ENCODE measurements at places on chromosomes 3 and 15. TPM values are rescaled to one million over a fixed set of nuclear protein-coding genes. Genes with fewer than 3 reads are reported as not detected.

ERICH6 gene
- total RNA-seq = 0.29 TPM

DPPA2 gene
- total RNA-seq = not detected

ATP6V1A gene
- 44.6 TPM for total RNA-seq

KCNAB1 gene
- total RNA-seq = 8.3 TPM

KLHL40 gene
- not detected for total RNA-seq

PPP2R3A gene
- total RNA-seq = 20.6 TPM

REC114 gene
- not detected for total RNA-seq

RBMS3 gene
- 48.4 TPM for total RNA-seq

AADACL2 gene
- 0.16 TPM for total RNA-seq

CHL1 gene
- total RNA-seq = 49.8 TPM

ADCY5 gene
- 32.5 TPM for total RNA-seq

DNA sequence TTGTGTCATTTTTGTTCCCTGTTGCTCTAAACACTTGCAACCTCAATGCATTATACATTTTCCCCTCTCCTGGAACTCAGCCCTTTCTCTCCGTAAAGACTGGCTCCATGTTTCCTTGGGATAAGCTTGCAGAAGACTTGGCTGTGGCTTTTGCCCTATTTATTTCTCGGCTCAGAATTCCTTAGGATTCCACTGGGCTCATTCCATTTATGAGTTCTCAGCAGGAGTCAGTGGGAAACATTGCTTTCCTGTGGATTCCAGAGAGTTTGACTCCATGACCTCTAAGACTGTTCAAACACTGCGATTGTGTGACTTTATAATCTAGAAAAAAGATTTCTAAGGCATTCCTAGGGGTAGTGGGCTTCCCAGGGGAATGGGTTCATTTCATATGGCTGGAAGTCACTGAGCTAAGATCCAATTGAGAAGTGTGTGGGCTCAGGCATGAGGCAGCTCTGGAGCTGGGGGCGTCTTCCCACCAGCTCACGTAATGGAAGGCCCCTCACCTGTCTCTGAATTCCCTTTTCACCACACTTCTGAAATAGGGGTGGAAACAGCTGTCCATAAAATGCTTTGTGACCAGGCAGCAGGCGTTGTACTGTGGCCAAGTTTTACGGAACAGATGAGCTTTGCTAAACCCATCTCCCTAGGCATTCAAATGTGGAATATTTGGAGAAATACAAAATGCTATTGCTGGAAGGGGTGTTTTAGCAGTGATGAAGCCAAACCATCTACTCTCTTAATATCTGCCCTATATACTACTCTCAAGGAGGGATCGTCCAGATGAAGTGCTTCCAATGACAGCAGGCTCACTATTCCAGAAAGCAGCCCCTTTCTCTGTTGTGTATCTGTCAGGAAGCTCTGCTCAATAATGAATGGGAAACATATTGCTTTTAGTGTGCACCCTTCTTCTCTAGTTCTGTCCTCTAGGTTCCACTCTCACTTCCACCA lies 91.8 kb upstream of the BCL6 start:
- H3K27me3 ChIP-seq = no peaks in the 10 kb centered on the region
- H3K27ac ChIP-seq = no peak overlapping the region
- H3K4me1 ChIP-seq = no peaks in the 10 kb centered on the region

GRCh38 chr3:98612587-98612986 lies 19.2 kb upstream of the CPOX start:
- H3K4me3 ChIP-seq = no peak overlapping the region
- no peak overlapping the region for H3K27ac ChIP-seq
- H3K36me3 ChIP-seq = no peaks in the 10 kb centered on the region
- DNase-seq = no peak
- H3K27me3 ChIP-seq = no peaks in the 10 kb centered on the region

DNA sequence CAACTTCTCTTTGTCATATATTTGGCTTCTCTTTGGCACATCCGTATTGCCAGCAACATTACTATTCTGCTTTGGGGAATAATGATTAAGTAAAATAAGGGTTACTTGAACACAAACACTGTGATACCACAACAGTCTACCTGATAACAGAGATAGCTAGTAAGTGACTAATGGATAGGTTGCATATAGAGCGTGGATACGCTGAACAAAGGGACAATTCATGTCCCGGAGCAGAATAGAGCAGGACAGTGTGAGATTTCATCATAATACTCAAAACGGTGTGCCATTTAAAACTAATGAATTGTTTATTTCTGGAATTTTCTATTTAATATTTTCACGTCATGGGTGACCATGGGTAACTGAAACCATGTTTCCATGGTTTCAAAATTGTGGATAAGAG lies 54.1 kb downstream of the SCN5A start:
- DNase-seq = no peak
- no peaks in the 10 kb centered on the region for H3K36me3 ChIP-seq
- no peak overlapping the region for H3K4me3 ChIP-seq
- H3K4me1 ChIP-seq = no peaks in the 10 kb centered on the region
- no peak overlapping the region for H3K27ac ChIP-seq

DNA sequence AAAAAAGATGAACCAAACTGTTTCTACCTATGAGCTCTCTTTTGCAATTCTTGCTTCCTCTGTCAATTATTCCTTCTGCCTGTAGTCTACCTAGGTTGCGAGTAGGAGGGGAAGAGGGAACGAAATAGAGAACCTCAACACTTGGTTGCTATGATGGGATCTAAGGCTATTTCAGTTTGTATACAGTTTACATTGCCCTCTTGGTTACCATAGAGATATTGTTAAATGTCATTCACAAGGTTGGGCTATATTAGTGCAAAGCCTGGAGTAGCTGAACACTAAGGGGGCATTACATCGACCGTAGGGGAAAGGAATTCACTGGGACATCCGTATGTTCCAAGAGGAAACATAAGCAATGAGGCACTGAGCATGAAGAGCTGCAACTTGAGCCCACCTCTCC lies 276.9 kb downstream of the GBE1 start:
- DNase-seq = no peak
- no peaks in the 10 kb centered on the region for H3K36me3 ChIP-seq
- H3K4me1 ChIP-seq = no peaks in the 10 kb centered on the region
- no peak overlapping the region for H3K4me3 ChIP-seq
- H3K27me3 ChIP-seq = no peaks in the 10 kb centered on the region

DNA sequence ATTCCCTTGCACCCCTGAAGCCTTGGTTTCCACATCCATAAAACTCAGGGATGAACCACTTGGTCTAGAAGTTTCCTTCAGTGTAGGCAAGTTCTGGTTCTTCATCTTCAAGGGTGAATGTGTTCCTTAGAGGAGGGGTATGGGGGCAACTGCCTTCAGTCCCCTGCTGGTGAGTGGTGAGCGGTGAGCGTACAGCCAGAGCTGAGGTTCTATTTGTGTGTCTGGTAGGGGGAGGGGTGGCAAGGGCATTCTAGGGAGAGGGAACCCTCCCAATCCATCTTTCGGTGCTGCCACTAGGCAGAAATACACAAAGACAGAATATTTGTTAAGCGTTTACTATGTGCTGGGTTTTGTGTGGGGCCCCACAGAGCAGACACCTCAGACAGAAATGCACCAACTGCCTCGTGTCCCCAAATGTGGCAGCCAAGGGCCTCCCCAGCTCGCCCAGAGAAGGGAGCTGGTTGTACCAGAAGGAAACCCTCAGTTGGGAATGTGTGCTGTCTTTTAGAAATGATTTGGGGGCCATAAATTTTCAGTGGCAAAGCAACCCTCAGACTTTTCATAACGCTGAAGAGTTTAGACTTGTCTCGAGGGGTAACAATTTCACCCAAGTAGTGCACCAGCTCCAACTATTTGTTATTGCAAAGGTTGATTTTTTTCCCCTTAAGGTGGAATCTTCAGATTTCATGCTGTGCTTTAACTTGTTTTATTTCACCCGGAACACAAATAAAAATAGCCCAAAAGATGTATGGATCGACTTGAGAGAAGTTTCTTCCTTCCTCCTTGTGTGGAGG lies 137.6 kb downstream of the FBLN2 start:
- H3K4me1 ChIP-seq = no peaks in the 10 kb centered on the region
- peaks cover 10% of the 10 kb centered on the region for H3K27me3 ChIP-seq
- H3K27ac ChIP-seq = no peak overlapping the region
- no peaks in the 10 kb centered on the region for H3K36me3 ChIP-seq

GRCh38 chr15:38535491-38536200 lies 29.0 kb downstream of the RASGRP1 start:
- H3K4me3 ChIP-seq = no peak overlapping the region
- no peaks in the 10 kb centered on the region for H3K27me3 ChIP-seq
- no peaks in the 10 kb centered on the region for H3K4me1 ChIP-seq
- no peak overlapping the region for H3K27ac ChIP-seq

GRCh38 chr15:81174125-81174791 lies 22.4 kb upstream of the IL16 start:
- H3K27me3 ChIP-seq = no peaks in the 10 kb centered on the region
- H3K27ac ChIP-seq = no peak overlapping the region
- H3K4me3 ChIP-seq = no peak overlapping the region
- DNase-seq = no peak
- no peaks in the 10 kb centered on the region for H3K4me1 ChIP-seq

DNA sequence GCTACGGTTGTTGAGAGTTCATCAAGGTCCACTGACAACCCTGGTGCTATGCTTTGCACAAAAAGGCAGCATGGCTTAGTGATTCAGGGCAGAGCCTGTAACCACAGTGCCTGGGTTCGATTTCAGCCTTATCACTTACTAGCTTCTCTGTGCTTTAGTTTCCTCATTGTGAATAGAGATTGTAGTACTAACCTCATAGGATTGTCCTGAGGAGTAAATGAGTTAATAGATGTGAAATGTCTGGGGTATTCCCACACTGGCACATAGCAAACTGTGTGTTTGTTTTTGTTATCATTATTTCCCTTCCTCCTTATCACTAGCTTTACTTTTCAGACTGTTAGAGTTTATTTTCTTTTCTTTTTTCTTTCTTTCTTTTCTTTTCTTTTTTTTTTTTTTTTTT lies 16.3 kb downstream of the CRTAP start:
- H3K27me3 ChIP-seq = no peaks in the 10 kb centered on the region
- no peak overlapping the region for H3K4me3 ChIP-seq
- H3K27ac ChIP-seq = no peak overlapping the region

GRCh38 chr15:82312586-82313349 lies 36.5 kb downstream of the GOLGA6L10 start:
- no peaks in the 10 kb centered on the region for H3K4me1 ChIP-seq
- H3K4me3 ChIP-seq = no peak overlapping the region
- peak; percentile 19 for DNase-seq
- H3K27me3 ChIP-seq = no peaks in the 10 kb centered on the region
- H3K27ac ChIP-seq = no peak overlapping the region
- no peaks in the 10 kb centered on the region for H3K36me3 ChIP-seq

- no peak overlapping the region for H3K4me3 ChIP-seq
- H3K27me3 ChIP-seq = no peaks in the 10 kb centered on the region
- DNase-seq = no peak
- no peak overlapping the region for H3K27ac ChIP-seq
- H3K36me3 ChIP-seq = no peaks in the 10 kb centered on the region
These were observed 247.5 kb upstream of the LRIG1 start for GRCh38 chr3:66748175-66748876.

- H3K27me3 ChIP-seq = no peaks in the 10 kb centered on the region
- no peak overlapping the region for H3K4me3 ChIP-seq
- no peaks in the 10 kb centered on the region for H3K4me1 ChIP-seq
- no peaks in the 10 kb centered on the region for H3K36me3 ChIP-seq
- DNase-seq = no peak
These were observed 91.2 kb downstream of the SEMA5B start for GRCh38 chr3:122936335-122936734.

- H3K27ac ChIP-seq = no peak overlapping the region
- no peak overlapping the region for H3K4me3 ChIP-seq
- peaks cover 3% of the 10 kb centered on the region for H3K36me3 ChIP-seq
These were observed 72.7 kb upstream of the RPL32 start for GRCh38 chr3:12914088-12914487.

- H3K36me3 ChIP-seq = no peaks in the 10 kb centered on the region
- no peak overlapping the region for H3K27ac ChIP-seq
- H3K27me3 ChIP-seq = no peaks in the 10 kb centered on the region
These were observed 23.0 kb downstream of the IGDCC3 start for GRCh38 chr15:65354835-65355172.

GRCh38 chr15:77024273-77025082 lies 29.6 kb downstream of the PSTPIP1 start:
- no peaks in the 10 kb centered on the region for H3K27me3 ChIP-seq
- no peaks in the 10 kb centered on the region for H3K4me1 ChIP-seq
- no peak overlapping the region for H3K27ac ChIP-seq
- DNase-seq = peak; percentile 64

- no peaks in the 10 kb centered on the region for H3K36me3 ChIP-seq
- no peak overlapping the region for H3K4me3 ChIP-seq
- H3K4me1 ChIP-seq = no peaks in the 10 kb centered on the region
- H3K27me3 ChIP-seq = no peaks in the 10 kb centered on the region
- no peak overlapping the region for H3K27ac ChIP-seq
- DNase-seq = no peak
These were observed 41.6 kb downstream of the GSK3B start for GRCh38 chr3:120052677-120053076.

Data from breast epithelium (tissue), 4 donors.